ENCODE measurements at places on chromosomes 2 and 18.

DNA sequence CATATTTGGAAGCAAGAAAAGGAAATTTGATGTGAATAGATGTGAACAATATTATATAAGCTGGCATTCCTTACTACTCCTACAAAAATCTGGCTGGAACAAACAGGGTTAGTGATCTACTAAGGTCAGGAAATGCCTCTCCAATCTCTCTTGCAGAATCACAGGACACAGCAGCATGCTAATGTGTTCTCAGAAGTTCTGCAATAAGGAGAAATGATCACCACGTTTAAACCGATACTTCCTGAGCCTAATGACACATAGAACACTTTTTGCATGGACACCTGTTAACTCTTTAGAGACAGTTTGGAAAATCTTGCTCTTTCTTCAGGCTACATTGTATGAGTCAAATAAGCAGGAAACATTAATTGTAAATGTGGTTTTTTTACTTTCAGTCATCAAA, 89.6 kb upstream of the MAP3K20 start:
- DNase-seq = no peak

DNA sequence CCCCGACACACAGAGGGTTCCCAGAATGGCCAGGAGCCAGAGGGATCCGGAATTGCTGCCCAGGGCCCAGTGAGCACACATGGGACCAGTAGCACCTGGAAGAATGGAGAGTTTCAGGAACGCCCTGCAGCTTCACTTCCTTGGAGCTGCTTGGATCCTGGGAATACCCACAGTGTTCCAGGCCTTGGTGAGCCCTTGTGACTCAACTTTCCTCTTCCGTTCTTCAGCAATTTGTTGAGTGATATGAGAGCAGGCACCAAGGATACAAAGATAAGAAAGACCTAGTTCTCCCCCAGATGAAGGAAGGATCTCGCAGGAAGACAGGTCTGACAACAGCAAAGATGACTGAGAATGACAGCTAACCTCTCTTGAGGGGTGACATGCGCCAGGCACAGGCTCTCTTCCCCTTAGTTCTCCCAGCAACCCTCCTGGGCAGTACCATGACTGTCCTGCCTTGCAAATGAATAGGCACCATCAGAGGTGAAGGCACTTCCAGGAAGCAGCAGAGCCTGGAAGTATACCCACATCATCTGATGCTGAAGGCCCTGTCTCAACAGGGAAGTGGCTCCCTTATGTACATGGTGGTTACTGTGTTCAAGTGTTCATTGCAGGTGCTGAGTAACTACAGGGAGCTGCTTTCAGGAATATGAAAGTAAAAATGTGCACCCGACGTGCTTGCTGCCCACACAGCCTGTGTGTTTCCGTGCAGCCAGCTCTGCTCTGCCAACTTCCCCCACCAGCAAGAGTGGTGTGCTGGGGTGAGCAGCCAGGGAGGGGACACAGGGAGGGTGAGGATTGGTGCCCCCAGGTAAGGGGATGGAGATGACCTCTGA, 116.2 kb downstream of the STPG4 start:
- no peak for DNase-seq

GRCh38 chr18:66571845-66572244, 32.0 kb downstream of the CDH19 start:
- no peak for DNase-seq

- DNase-seq = no peak
Observed at GRCh38 chr2:99777656-99778290, 288.0 kb upstream of the REV1 start.

DNA sequence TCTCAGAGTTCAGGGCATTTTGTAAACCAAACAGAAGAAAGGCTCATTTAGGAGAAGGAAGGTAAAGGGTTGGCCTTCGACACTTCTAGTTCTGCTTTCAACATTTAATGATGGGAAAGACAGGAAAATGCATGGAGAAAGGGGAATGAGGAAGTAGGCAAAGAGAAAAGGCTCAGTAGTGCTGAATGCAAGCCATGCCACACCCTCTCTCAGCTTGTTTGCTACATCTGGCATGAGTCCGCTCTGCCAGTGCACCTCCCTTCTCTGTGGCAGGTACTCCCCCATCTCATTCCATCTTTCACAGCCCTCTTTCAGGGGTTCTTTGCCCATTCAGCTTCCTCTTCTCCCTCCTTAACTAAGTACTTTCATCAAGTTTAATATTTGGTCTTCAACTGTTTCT, 120.9 kb upstream of the ITGB6 start:
- DNase-seq = no peak

DNA sequence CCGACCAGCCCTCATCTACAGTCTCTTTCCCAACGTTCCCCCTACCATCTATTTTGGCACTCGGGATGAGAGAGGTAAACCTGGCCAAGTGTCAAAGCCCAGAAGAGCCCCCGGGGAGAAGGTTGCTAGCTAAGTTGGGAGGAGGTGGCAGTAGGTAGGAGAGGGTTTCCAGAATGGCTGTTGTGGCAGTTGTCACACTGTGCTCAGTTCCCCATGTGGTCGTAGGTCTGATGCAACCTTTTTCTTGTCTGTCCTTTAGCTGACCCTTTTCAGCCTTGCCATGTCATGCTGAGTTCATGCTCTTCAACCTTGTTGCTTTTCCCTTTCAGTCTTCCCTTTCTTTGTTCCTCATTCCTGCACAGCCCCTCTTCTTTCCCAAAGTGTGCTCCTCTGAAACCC, 34.5 kb downstream of the TTLL4 start:
- DNase-seq = no peak

- DNase-seq = no peak
Observed at GRCh38 chr2:235011607-235011928, 59.8 kb downstream of the SH3BP4 start.

DNA sequence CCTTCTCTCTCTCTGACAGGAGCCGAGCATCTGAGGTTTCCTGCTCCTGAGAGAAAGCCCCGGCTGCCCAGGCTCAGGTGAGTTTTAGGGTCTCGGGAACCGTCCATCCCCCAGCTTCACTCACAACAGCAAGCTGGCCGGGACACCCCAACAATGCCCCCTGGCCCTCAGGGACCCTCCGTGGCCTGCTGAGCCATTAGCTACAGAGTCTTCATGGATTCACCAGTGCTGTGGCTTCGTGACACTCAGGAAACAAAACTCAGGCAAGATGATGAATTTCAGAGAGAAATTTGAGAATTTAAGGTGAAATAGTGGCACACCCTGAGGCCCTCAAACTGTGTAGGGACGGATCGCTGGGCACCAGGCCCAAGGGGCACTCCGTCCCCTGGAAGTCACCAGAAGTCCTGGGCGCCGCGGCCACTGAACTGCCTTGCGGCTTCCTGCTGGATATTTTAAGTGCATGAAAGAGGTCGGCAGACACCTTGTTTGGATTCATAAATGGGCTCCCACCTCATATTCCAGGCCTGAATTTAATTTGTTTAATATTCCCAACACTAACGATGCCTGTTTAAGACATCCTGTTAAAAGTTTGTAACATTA, 368.3 kb upstream of the SALL3 start:
- DNase-seq = no peak

- no peak for DNase-seq
Observed at GRCh38 chr2:40049781-40050180, 270.7 kb upstream of the THUMPD2 start.

DNA sequence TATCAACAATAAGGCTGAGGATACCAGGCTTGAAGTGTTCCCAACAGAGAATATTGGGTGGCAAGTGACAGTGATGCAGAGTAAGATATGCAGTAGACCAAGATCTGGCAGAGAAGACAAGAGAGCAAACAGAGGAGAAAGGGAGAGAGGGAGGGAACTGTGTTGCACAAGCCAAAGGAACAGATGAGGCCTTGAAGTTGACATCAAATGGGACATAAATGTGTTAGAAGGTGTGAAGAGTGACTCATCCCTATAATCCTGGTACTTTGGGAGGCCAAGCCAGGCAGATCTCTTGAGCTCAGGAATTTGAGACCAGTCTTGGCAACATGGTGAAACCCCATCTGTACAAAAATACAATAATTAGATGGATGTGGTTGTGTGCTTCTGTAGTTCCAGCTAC, 342.9 kb downstream of the PARD3B start:
- no peak for DNase-seq

- DNase-seq = no peak
Observed at GRCh38 chr2:128436479-128437203, 118.0 kb upstream of the HS6ST1 start.

- no peak for DNase-seq
Observed at GRCh38 chr2:206736935-206737334, 18.7 kb upstream of the DYTN start.

DNA sequence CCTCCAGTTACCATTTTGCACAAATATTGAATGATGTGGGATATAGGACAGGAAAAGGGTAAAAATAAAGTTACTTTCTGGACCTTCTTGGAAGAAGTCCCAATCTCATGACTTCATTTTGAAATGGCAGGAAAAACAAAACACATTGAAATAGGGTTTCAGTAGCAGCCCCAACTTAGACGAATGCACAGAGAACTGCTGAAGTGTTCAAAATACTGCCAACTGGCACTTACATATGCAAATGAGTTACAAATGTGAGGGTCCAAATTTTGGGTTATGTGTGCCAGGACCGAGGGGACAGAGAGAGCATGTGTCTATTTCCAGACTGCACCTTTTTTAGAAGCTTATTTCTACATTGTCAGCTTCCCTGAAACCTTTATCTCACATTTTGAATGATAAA, 112.9 kb upstream of the CCDC68 start:
- no peak for DNase-seq

DNA sequence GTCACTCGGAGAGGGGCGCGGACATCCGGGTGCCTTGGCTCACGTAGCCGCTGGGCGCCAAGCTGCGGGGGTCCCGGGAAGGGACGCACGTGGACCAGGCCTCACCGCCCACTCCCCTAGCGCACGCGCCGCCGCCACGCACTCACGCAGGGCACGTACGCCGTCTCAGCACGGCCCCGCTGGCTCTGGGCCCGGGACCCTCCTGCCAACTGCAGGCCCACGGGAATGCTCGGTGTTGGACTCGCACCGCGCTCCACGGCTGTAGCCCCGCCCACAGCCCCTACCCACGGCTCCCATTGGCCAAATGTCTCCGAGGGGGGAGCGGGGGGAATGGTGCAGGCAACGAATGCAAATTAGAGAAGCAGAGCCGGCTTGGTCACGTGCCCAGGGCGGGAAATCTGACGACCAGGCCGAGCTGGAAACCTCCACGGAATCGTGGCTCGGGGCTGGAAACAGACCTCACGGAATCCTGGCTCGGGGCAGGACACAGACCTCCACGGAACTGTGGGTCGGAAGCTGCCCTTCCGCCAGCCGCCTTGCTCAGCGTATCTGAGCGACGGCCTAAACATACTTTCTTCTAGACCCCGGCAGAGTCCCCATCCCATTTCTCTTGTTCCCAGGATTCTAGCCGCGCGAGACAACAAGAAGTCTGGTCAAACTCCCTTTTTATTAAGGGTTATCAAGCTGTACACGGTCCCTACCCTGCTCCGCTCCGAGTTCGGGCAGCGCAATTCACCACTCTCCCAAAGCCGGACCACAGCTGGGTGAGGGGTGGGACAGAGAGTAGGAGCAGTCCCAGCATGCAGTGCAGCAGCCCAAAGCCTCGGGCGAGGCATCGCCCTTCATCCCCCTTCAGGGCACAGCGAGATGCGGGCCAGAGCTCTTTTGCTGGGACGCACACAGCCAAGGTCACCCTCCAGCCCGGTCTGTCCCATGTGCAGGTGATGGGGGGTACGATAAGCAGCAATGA, at the start of gene ABCB6:
ABCB6 (minus strand) TSS at position 227 of the 970 bp plus-strand sequence. CDS start 285 bp downstream, outside the sequence.
- peak; percentile 78 for DNase-seq

GRCh38 chr2:35852-36251, 10.5 kb downstream of the FAM110C start:
- no peak for DNase-seq

DNA sequence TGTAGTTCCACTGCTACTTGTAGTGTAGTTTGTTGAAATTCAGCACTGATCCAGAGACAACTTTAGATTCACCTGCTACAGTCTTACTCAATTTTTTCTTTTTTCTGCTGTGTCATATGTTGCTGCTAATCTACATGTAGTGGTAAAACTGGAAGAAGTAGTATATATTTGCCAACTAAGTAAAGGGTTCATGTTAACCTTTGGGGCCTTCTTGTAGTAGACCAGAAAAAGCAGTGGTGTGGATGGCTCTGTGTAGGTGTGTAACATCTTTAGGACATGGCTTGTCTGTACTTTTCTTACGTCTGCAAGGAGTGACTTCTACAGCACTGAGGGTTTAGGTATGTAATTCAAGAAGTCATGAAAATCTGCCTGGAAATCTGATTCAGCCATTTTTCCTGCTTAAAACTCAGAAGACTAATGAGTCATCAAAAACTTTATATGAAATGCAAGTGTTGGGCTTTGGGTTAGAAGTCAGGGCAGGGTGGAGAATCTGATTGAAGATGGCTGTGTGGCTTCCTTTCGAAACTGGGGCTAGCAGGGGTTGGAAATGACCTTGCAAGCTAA, 8.4 kb downstream of the PTPRM start:
- no peak for DNase-seq

DNA sequence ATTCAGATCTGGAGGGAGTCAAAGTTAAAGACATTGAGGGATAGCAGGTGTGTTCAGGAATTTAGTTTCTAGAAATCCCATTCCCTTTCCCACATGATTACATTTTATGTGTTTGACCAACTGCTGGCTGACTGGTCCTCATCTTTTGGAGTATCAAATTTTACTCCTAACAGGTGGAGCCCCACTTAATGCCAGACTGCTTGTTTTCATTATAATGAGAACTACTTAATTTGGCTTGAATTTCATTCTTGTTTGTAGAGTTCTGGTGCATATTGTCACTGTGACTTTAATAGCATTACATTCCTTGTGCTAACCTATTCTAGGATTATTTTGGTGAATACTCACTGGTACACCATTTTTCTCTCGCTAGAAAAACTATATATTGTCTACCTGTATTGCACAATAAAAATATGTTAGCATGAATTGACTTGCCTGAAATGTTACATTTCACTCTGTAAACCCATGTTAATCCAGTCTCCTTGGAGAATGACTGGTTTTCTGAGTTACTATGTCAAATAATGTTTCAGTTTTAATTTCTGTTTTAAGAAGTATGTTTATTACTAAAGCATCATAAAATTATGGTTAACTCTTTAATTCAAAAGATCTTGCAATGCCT, 98.2 kb downstream of the TANC1 start:
- no peak for DNase-seq

GRCh38 chr18:74898965-74899364, 301.3 kb downstream of the ZNF407 start:
- no peak for DNase-seq

DNA sequence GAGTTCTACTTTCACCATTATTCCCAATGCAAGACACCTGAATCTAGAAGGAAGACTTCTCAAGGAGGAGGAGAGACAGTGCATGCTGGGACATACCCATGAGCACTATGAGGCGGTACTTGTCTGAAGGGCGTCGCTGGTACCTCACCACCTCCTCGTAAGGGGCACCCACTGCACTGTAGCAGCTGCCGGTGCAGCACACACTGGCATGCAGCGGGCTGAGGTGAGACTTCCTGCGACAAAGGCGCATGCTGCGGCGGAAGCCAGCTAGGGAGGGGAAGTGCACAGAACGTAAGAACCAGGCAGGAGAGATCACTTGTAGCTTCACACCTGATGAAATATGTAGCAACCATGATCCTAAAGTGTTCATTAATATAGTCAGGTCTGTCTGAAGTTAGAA, 12.8 kb upstream of the TMEM237 start:
- DNase-seq = no peak

- no peak for DNase-seq
Observed at GRCh38 chr2:60324536-60324935, 228.9 kb downstream of the BCL11A start.

- no peak for DNase-seq
Observed at GRCh38 chr18:76467371-76468190, 27.5 kb downstream of the ZNF516 start.

GRCh38 chr2:203404996-203405395, 76.8 kb downstream of the ABI2 start:
- DNase-seq = no peak
